ENCODE measurements at places on chromosomes 6 and 20.

DNA sequence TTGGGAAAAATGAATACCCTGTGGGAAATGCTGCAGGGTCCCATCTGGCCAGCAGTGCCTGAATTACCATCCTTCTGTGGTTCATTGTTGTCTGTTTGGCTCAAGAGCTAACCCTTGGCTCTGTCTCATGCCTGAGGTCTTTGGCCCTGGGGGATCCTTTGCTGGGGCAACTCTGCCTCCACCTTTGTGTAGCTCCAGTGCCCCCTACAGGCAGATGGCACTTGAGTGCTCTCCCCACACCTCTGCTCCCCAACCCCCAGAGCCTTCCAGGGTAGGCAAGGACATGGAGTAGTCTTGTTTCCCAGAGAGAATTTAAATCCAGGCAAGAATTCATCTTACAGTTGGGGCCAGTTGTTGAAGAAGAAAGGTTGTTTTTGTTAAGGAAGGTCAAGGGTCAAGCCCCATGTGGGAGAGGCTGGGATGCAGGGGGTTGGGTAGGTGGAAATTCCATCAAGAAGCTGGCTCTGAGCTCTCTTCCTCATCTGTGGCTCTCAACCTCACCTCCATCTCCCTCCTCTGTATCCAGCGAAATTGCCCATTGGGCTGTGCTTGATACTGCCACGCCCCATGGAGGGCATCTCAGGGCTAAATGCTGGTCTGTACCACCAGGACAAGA is 44.2 kb downstream of the ZNF831 start:
- DNase-seq: no peak

DNA sequence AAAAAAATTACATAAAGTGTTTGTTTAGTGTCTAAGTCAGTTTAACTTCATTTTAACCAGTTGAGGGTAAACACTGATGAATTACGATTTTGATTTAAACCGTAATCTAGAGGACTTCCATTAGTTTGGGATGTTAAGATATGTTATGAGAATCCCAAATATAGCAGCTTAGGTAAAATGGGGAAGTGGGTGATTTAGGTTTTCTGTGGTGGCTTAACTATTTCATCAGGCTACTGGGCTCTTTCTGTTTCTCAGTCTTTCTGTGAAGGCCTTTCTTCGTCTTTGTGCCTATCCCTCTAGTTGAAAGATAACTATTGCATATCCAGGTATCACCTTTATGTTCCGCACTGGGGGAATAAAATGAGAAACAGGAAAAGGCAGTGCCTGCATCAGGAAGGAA is 27.9 kb downstream of the CENPW start:
- no peak for DNase-seq

DNA sequence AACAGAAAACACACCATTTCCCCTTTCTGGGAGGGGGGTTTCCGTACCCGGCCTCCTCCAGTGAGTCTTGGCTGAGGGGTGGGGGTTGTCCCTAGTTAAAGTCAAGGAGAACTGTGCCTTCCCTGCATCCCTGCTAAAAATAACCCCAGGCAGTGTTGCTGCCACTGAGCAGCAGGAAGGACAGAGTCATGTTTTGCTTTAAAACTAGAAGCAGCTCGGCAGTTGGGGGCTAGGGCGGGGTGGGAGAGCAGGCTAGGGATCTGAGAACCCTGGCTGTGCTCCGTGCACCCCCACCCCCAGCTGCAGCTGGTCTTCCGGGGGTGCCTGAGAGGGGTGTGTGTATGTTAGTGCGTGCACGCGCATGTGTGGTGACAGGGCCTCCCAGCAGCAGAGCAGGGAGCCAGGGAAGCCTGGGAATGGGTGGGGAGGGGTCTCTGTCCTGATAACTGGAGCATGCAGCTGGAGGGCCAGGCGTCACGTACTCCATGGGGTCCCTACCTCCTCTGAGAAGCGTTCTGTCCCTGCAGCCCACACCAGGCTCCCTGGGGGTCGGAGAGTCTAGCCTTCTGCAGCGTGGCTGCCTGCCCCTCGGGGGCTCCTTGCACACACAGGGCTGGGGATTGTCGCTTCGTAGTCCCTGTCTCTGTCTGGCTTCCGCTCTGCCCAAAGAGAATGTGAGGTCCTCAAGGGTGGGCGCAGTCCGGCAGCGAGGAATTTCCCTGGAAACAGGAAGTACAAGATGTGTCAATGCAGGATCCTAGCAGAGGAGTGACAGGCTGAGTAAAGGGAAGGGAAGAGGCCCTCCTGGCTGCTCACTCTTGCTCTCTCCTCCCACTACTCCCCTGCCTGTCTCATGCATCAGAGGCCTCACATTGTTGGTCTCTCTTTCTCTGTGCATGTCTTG is 16.8 kb upstream of the ARMC12 start:
- DNase-seq: no peak

DNA sequence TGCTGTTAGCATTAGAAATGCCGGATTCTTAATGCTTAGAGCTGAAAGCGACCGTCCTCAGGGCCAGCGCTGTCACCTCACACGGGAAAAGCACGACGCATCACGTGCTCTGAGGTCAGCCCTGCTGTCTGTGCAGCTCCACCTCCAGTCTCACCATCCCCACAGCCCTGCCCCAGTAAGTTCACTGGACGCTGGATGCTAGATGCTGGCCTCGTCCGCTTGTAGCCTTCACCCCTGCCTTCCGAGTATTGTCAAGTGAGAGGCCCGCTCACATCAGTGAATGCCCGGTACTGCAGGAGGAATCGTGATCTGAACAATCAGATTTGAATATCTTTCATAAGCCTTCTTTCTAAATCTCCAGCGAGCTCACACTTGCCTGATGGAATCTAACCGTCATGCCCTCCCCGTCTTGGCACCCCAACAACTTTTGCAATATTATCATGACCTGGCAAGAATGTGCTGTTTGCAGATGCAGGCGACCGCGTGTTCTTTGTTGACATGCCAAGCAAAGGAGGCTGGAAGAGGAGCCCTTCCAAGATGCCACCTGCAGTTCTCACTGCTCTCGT is 64.9 kb downstream of the DLL1 start:
- DNase-seq: no peak

DNA sequence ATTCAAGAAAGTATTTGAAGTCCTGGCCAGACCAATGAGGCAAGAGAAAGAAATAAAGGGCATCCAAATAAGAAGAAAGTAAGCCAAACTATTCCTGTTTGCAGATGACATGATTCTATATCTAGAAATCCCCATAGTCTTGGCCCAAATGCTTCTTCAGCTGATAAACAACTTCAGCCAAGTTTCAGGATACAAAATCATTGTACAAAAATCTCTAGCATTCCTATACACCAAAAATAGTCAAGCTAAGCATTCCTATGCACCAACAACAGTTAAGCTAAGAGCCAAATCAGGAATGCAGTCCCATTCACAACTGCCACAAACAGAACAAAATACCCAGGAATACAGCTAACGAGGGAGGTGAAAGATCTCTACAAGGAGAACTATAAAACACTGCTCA is 60.1 kb upstream of the PHIP start:
- no peak for DNase-seq

DNA sequence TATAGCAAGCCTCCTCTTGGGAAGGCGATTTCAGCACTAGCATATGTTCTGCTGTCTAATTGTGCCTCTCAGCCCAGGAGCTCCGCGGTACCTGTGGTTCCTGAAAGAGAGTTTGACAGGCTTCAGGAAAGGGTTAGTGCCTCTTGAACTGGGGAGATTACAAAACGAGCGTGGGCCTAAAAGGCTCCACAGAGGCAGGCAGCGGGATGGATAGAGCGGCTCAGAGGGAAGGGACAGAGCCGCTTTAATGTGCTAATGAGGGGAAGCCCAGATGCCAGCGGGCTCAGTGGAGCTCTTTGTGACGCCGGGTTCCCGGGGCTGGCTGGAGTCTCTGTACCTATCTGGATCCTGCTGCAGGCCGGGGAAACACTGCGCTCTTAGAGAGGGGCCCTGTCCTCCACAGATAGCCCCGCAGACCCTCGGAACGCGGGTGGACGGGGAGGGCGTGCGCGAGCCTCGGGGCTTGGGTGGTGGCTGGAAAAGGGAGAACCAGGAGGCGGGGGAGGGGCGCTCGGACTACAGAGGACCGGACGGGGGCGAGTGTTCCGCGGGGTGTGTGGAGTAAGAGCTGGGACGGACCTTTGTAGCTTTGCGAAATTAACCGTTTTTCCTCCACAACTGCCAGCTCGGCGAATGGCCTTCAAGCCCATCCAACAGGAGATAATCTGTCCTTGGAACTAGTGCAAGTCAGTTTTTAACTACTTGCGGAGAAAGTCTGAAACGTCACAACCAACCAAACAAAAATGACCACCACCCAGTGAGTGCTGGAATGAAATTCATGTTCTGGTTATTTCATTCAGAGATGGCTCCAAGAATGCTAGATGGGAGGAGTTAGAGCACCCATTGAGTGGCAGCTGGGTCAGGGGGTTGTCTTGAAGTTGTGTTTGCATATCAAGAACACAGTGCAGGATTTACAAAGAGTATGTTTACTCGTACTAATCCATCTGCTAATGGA is 13.0 kb downstream of the SLC35F1 start:
- DNase-seq: no peak

DNA sequence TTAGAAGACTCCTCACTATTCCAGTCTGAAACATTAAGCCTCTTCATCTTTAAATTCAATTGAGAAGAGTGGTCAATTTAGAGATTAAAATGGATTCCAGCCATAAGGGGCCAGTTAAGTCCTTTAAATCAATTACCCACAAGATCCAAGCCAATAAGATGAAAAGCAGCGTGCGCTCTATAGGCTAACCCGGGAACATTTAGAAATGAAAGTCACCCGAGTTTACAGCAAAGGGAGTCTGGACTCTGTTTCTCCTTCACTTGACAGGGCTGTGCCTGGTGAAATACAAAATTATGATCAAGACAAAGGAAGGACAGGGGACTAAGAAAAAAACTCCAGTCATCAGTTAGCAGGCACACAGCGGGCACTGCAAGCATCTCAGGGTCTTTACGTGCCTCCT is 393.7 kb downstream of the QKI start:
- no peak for DNase-seq

GRCh38 chr6:106417572-106418147 is 57.1 kb downstream of the CRYBG1 start:
- no peak for DNase-seq

DNA sequence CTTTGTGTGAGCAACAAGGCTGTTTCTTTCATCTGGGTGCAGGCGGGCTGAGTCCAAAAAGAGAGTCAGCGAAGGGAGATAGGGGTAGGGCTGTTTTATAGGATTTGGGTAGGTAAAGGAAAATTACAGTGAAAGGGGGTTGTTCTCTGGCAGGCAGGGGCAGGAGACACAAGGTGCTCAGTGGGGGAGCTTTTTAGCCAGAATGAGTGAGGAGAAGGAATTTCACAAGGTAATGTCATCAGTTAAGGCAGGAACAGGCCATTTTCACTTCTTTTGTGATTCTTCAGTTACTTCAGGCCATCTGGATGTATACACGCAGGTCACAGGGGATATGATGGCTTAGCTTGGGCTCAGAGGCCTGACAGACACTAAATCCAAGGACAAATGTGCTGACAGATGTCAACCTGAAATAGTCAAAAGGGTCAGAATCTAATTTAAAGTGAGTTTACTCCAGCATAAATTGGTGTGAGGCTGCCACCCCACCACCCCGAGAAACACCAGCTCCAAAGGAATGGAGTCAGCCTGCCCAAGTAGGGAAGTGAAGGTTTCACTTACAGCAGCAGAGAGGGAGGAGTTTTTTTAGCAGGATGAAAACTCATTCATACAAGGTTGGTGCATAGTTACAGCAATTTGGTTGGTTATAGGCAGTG is 560.0 kb upstream of the CDH4 start:
- no peak for DNase-seq

GRCh38 chr6:157727629-157728182 is 95.3 kb upstream of the SNX9 start:
- DNase-seq: no peak

GRCh38 chr20:34305333-34306230 is 2.4 kb upstream of the AHCY start:
- no peak for DNase-seq

- no peak for DNase-seq
Measured at GRCh38 chr6:31363811-31364210, 6.8 kb upstream of the HLA-B start.

DNA sequence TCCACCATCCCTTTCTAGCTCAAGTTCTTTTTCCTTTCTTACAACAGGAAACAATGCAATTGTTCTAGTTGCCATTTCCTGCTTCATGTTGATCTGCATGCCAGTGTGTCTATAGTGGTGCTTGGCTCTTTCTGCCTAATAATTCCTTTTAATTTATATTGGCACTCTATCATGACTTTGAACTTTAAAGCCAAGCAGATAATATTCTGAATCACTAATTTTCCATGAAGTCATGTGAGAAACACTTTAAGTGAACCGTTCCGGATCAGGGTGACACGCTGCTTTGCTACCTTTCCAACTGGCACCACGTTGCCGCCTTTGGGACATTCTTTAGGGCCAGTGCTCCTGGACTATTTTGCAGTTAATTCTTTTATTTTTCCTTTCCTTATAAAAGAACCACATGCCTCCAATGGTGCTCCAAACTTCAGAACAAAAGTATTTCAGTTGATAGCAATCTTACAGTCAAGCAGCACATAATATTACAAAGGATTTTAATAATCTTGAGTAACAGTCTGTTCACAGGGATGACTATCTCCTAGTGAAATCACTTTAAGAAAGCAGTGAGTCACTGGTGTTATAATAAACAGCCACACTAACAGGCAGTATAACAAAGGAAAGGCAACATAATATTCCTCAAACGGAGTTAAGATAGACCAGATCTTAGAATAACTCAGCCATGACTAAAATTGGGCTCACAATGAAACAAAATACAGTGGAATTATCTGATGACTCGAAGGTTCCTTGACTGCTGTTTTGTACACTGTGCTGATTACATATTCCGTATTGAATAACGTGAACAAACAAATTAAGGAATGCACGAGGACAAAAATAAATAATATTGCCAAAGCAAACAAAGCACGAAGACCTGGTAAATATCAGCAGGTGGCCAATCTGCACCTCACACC is 19.0 kb upstream of the BLOC1S5 start:
- DNase-seq: no peak

GRCh38 chr20:14919501-14920081 is 582.2 kb upstream of the FLRT3 start:
- no peak for DNase-seq

DNA sequence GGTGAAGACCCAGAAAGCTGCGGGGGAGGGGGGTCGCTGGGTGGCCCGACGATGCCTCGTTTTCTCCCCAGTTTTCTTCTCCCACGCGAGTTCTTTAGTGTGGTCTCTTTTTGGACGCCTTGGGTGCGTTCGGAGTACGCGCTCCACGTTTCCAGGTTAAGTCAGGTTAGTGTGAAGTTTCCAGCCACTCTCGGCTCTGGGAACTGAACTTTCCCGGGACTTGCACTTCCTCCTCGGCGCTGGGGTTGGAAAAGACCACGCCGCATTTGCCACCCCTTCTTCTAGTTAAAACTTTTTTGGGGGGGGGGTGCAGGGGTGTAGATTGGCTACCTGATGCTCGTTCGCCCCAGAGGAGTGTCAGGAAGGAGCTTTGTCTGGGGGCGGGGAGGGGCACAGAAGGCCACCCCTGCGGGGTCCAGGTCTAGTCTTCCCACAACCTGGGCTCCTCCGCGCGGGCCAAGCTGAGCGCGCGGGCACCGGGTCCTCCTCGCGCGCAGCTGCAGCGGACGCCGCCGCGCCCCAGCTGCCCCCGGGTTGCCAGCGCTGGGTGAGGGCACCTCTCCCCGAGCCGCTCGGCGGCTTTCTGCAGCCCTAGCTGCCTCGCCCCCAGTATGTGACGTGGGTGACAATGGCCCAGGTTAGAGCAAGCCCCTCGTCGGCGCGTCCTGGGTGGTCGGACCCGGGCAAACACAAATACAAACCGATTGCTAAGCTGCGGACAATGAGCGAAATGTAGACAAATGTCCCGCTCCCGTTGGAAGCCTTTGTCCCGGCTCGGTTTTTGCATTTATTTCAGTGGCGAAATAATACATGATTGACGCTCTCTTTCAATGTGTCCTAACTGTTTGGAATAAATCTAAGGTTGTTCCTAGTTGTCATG is 1.7 kb upstream of the NKX2-2 start:
- no peak for DNase-seq
